ENCODE measurements at places on chromosomes 1 and 21.

- no peak overlapping the region for H3K27ac ChIP-seq
- DNase-seq = no peak
- H3K4me3 ChIP-seq = no peak overlapping the region
- no peaks in the 10 kb centered on the region for H3K27me3 ChIP-seq
- H3K36me3 ChIP-seq = no peaks in the 10 kb centered on the region
- H3K4me1 ChIP-seq = no peaks in the 10 kb centered on the region
Observed at GRCh38 chr1:98651116-98651632, 10.3 kb upstream of the SNX7 start.

DNA sequence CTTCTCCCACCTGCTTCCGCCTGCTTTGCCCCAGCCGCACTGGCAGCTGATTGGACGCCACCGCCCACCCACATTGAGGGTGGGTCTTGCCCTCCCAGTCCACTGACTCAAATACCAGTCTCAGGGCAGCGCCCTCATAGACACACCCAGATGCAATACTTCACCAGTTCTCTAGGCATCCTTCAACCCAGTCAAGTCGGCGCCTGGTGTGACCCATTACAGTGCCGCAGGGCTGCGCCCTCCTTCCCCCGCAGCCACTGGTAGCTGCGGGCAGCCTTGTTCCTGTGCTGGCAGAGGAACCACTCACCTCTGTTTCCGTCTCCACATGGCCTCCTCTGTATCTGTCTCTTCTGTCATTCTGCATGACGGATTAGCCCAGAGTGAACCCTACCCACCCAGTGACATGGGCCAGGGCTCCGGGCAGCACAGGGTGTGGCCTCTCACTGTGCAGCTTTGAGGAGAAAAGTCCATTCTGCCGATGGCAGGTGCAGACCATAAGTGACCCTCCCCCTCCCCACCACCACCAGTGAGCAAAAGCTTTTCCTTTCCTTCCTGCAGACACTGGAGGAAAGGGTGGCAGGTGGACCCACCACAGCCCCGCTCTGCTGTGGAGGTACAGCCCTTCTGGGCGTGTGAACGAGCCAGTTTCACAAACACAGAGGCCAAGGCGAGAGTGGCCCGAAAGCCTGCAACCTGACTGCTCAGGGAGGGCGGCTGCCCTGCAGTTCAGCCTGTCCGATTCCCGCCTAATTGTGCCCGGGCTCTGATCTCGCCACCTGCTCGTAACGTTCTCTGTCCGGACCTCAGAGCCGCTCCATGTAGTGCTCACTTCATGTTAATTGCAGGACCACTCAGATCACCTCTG is 57.1 kb downstream of the FAAP20 start:
- no peak overlapping the region for H3K27ac ChIP-seq
- H3K27me3 ChIP-seq = no peaks in the 10 kb centered on the region
- H3K4me1 ChIP-seq = peaks cover 13% of the 10 kb centered on the region
- no peak for DNase-seq

DNA sequence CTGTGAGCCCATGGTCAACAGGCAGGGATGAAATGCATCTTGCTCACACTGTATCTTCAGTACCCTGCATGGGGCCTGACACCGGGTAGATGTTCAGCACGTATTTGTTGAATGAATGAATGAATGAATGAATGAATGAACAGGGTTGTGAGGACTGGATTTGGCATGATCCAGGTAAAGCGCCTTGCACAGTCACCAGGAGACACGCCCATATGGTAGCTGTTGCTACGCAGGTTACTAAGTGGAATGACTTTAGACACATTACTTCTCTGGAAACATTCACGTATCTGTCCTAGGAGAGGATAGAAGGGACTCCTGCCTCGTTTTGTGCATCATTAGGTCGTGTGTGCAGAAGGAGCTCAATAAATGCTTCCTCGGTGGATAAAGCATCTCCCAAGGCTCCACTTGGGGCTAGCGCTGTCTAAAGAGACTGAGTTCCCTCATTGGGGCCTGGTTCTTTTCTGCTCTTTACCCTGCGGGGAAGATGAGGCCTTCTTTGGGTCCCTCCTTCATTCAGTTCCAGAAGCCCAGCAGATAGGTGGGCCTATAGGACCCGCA is 54.2 kb downstream of the NDUFS5 start:
- H3K4me1 ChIP-seq = no peaks in the 10 kb centered on the region
- peaks cover 11% of the 10 kb centered on the region for H3K27me3 ChIP-seq
- H3K27ac ChIP-seq = no peak overlapping the region
- peak overlapping the region; percentile 39 for H3K4me3 ChIP-seq
- DNase-seq = no peak

DNA sequence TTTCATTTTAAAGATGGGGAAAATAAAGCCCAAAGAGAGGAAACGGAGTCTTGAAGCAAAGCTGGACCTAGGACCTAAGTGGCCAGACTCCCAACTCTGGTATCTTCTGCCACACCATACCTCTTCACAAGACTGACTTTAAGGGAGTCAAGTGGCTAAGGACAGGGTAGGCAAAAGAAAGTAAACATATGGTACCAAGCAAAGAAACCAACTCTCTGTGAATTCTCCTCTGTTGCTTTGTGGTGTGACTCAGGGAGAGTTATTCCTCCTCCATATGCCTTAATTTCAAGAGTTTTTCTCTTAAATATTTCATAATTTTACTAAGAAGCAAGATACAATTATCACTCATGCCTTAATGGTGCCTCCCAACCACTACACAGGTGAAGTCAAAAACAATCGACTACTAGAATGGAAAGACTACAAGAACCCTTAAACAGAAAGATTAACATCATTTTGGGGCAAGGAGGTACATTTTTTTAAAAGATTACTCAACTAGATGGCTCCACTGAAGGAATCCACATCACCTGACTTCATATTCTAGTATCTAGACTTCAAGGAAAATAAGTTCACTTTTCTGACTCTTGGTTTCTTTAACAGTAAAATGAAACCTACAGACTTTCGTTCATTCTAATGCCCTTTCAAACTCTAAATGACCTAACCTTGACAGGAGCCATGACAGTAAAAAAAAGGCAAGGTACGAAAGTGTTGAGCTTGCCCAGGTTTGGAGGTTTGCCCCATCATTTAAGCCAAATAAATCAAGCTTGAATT is 44.2 kb downstream of the LUZP1 start:
- no peak for DNase-seq
- no peaks in the 10 kb centered on the region for H3K27me3 ChIP-seq
- no peak overlapping the region for H3K4me3 ChIP-seq
- H3K4me1 ChIP-seq = peaks cover 25% of the 10 kb centered on the region
- H3K36me3 ChIP-seq = no peaks in the 10 kb centered on the region

- H3K4me1 ChIP-seq = no peaks in the 10 kb centered on the region
- H3K27me3 ChIP-seq = no peaks in the 10 kb centered on the region
- no peak overlapping the region for H3K4me3 ChIP-seq
Observed at GRCh38 chr1:29156543-29157268, 25.0 kb downstream of the SRSF4 start.

DNA sequence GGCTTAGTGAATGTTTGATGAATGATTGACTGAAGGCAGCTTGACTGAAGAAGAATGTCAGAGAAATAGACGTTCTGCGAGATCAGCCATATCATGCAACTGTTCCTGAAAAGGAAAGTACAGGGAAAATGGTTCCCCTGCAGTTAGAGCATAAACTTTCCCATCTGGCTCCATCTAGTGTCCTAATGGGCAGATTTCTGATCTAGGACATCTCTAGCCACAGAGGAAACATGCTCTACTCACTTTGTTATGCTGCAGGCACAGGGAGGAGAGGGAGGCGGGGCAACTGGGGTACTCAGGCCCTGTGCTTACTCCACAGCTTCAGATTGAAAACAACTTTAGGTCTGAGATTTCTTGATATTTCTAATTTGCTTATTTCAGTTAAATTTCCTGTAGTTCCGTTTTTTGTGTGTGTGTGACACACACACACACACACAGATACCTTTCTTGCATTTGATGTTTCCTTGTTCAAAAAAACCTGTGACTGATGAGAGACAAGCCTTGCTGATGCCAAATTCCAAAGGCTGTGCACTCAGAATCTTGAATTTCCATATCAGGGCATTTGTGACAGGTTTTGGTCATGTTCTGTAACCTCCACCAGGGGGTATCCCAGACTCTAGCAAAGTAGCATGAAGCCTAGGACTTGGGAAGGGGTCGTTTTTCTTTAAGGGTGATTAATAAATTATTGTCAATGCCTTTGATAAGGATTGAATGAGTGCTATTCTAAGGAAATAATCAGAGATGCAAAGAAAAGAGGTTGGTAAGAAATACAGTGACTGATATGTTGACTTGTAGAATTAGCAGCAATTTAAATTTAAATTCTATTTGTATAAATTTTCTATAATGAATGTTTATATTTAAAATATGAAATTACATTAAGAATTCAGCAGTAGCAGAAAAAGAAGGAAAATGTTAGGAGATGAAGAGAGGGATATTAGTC is 139.7 kb upstream of the BEND5 start:
- peak; percentile 70 for DNase-seq
- H3K27me3 ChIP-seq = no peaks in the 10 kb centered on the region
- H3K36me3 ChIP-seq = no peaks in the 10 kb centered on the region
- no peak overlapping the region for H3K4me3 ChIP-seq

- H3K36me3 ChIP-seq = no peaks in the 10 kb centered on the region
- no peak overlapping the region for H3K27ac ChIP-seq
- H3K4me3 ChIP-seq = no peak overlapping the region
- peak; percentile 31 for DNase-seq
- H3K4me1 ChIP-seq = peaks cover 22% of the 10 kb centered on the region
- H3K27me3 ChIP-seq = no peaks in the 10 kb centered on the region
Observed at GRCh38 chr21:31220575-31220974, 123.5 kb downstream of the TIAM1 start.

GRCh38 chr1:67431156-67431765 is 1.1 kb upstream of the SERBP1 start:
- peaks cover 20% of the 10 kb centered on the region for H3K4me1 ChIP-seq
- DNase-seq = no peak
- H3K36me3 ChIP-seq = peaks cover 43% of the 10 kb centered on the region
- peak overlapping the region; percentile 98 for H3K27ac ChIP-seq
- H3K4me3 ChIP-seq = peak overlapping the region; percentile 100
- no peaks in the 10 kb centered on the region for H3K27me3 ChIP-seq

DNA sequence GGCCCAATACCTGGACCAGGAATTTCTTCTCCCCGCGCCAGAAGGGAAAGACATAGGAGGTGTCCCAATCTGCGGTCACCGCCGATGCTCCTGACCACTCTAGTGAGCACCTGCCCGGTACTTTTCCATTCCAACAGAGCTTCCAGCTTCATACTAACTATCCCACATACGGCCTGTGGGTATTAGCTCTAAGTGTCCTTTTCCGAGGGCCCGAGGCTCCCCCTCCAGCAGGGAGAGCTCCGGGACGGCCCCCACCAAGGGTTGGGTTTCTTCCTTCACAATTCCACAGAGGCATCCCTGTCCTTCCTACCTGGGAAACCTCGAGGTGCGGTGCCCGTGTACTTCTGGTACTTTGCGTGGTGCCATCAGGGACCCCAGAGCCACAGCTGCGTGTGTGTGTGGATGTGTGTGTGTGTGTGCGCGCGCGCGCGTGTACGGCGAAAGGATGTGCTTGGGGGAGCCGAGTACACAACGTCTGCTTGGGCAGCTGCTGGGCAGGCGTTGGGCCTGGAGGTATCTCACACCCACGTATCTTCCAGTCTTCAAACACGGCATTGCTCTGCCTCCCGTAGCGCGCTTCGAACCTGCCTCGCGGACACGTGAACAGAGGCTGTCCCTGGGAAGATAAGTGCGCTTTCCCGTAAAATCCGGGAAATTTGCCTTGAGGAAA is 2.4 kb upstream of the SIM2 start:
- no peaks in the 10 kb centered on the region for H3K36me3 ChIP-seq
- no peak overlapping the region for H3K27ac ChIP-seq
- H3K4me3 ChIP-seq = no peak overlapping the region
- peaks cover 7% of the 10 kb centered on the region for H3K4me1 ChIP-seq

GRCh38 chr1:222009105-222009730 is 267.3 kb upstream of the DUSP10 start:
- H3K4me3 ChIP-seq = no peak overlapping the region
- H3K4me1 ChIP-seq = no peaks in the 10 kb centered on the region
- peak overlapping the region; percentile 24 for H3K27ac ChIP-seq
- no peaks in the 10 kb centered on the region for H3K36me3 ChIP-seq
- DNase-seq = peak; percentile 77

DNA sequence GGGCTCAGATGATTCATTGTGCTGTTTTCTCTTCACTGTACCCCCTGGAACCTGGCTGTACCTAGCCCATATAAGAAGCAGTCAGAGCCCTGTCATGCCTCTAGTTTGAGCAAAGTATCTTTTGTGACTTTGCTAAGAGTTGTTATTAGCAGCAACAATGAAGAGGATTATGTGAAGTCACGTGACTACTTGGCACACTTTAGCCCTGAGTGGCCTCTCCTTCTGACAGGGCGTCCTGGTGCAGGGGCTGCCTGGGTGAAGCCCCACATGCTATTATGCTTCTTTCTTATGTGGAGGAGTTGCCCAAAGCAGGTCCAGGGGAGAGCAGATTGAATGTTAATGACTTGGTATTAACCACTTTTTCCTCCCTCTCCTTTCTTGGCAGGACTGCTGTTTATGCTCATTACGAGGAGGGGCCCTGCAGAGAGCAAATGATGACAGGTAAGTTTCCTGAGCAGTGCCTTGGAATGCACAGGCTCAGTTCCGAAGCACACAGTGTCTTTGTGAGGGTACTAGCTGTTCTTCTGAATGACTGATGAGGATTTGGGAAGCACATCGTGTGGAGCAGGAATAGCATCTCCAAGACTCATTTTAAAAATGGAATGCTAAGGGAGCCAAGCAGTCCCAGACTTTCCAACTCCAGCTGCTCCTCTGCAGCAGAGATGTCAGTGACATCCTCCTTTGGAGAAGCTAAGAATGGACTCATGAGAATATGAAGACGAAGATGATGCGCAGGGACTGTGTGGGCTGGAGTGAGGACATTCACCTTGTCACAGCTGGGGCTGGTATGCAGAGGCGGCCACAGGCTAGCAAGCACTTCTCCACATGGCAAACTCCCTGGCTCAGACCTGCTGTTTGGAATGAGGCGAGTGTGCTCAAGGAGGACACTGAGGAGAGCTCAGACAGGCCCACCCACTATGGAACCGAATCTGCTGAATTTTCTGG is 15.2 kb upstream of the ST3GAL3 start:
- peaks cover 3% of the 10 kb centered on the region for H3K36me3 ChIP-seq
- DNase-seq = no peak
- no peaks in the 10 kb centered on the region for H3K4me1 ChIP-seq
- no peak overlapping the region for H3K4me3 ChIP-seq
- no peak overlapping the region for H3K27ac ChIP-seq

DNA sequence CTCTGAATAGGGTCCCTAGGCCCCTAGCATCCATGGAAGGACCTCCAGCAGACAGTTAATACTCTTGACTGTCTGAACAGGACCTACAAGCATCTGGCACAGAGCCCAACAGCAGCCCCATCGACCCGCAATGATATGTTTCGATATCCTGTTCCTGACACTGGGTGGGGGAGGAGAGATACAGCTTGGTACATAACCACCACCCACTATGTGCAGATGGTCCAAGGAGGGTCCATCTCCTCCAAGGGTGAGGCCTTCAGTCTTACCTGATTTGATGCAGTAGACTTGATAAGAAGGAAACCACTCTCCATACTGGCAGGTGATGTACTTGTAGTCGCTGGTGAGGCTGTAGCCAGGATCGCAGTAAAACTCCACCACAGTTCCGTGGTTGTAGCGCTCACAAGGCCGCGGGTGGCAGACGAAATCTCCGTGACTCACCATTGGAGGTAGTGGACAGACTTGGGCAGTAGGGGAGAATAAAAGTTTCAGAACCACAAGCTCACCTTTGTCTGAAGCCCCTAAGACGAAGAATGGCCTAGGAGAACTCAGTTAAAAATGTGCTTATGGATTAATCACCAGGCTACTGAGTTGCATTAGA is 86.0 kb upstream of the TLR5 start:
- peaks cover 34% of the 10 kb centered on the region for H3K4me1 ChIP-seq
- no peaks in the 10 kb centered on the region for H3K27me3 ChIP-seq
- no peak overlapping the region for H3K4me3 ChIP-seq
- no peak for DNase-seq
- H3K36me3 ChIP-seq = no peaks in the 10 kb centered on the region
- H3K27ac ChIP-seq = no peak overlapping the region

- H3K4me3 ChIP-seq = peak within 1 kb of the TSS; percentile 92
- H3K27me3 ChIP-seq = no peaks in the 10 kb centered on the region
- H3K36me3 ChIP-seq = no peaks in the 10 kb centered on the region
- H3K27ac ChIP-seq = peak within 1 kb of the TSS; percentile 98
Observed at GRCh38 chr1:183185941-183186490, at the start of gene LAMC2. Gene LAMC2 (plus strand): TSS chr1:183186264. CDS start chr1:183186353, 89 bp downstream.
